SIG-M5 (cell line): ENCODE measurements at places on chromosomes 12 and 14.

GRCh38 chr12:105083551-105084105 is 630 bp downstream of the ALDH1L2 start:
- DNase-seq, result peak; percentile 49

GRCh38 chr12:50533203-50533584 is 28.4 kb downstream of the DIP2B start:
- no peak for DNase-seq

DNA sequence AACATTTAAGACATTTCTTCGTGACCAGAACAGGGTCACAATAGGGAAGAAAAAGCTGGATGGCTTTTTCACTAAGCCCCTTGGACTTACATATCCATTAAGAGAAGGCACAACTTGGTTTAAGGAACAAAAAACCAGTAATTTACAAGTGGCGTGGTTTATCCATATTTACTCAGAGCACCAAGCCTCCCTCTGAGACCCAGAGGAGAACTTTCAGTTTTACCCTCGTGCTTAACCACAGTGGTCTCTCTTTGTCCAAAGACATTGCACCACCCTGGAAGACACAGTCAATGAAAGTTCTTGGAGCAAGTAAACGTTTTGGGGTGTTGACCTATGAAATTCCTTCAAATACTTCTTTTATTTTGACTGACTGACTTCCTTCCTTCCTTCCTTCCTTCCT is 52.5 kb downstream of the SSPN start:
- DNase-seq, result no peak

- DNase-seq, result no peak
Observed at GRCh38 chr12:569091-569676, 94.1 kb downstream of the NINJ2 start.

- no peak for DNase-seq
Observed at GRCh38 chr14:104550340-104550860, 29.2 kb upstream of the C14orf180 start.

GRCh38 chr12:48366131-48366530 is 15.4 kb upstream of the ZNF641 start:
- DNase-seq, result no peak

DNA sequence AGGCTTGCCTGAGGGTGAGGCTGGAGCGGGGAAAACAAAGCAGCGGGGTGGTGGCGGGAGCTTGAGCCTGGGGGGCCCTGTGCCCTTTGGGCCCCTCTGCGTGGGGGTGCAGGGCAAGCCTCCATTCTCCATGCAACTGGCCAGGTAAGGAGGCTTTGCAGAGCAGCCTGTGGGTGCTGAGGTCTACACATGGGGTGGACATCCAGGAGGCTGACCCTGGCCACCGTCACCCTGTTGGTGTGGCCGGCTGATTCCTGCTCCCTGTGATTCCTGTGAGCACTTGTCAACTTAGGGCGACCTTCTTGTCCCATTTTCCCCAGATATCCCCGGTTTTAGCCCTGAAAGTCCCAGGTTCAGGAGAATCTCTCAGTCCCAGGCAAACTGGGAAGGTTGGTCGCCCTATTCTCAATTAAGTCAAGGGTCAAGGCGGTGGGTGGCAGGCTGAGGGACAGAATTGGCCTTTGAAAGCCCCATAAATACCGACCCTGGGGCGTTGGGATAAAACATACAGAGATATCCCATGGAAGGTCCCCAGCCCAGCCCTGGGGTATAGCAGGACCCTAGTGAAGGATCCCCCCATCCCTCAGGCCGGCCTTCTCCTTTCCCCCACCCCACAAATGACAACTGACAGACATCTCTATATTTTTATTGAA is 70.5 kb downstream of the PRIMA1 start:
- no peak for DNase-seq

- no peak for DNase-seq
Observed at GRCh38 chr12:66629138-66629870, 49.6 kb downstream of the GRIP1 start.

DNA sequence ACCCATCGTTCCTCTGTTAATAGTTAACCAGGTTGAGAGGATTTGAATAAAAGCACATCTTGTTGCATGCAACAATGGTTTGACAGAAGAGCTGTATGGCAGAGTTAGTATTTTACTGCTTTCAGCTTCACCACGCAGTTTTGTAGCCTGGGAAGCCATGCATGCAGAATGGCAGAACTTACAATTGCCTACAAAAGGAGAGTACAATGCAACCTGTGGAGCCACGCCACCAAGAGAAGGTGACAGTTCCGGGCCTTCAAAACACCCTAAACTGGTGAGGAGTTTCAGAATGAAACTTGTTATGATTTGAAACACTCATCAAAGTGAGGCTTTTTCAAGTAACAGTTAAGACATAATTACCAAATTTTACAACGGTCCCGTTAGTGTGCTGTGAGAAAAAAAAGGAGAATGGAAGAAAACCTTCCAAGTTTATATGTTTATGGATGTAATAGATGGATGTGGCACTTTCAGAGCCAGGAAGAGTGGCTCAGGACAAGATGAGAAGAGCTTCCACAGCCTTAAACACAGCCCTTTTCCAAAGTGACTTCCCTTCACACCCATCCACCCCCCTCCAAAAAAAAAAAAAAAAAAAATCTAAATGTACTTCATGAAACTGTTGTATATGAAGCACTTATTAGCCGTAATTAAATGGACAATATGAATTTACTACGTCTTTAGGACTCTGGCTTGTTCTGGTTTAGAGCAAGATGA is 158.7 kb downstream of the EGLN3 start:
- DNase-seq, result no peak

DNA sequence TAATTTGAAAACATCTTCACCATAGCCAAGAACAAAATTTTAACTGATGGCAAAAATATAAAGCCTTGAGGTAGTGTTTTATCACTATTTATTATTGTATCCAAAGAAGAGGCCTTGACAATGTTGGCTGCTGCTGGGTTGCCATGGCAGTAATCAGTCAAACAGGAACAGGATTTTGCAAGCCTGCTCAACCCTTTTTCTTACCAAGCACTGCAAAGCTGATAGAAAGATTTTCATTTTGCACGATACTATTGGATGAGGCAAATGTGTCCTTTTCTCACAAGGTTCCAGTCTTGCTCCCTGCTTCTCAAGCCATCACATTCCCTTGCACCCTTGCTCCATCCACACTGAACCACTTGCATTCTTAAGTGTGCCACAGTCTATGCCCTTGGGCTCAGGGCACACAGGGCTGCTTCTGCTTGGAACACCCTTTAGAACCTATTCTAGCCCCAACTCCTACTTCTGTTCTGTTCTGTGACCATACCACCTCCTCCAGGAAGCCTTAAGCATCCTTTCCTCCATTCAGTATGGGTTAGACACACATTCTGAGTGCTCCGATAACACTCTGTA is 76.5 kb upstream of the AMIGO2 start:
- DNase-seq, result no peak

DNA sequence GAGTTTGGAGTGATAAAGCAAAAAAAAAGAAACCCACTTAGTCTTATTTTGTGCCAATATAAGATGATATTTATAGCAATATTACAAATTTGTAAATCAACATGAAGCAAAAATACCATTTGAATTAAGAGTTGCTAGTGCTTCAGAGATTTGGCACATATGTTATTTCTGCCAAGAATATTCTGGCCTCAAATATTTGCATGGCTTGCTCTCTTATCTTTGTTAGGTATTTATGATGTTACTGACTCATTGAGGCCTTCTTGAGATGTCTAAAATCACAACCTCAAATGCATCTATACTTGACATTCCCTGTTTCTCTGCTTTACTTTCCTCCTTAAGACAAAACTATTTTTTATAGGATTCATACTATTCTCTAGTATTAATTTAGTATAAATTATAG is 301.5 kb downstream of the NELL2 start:
- DNase-seq, result no peak

DNA sequence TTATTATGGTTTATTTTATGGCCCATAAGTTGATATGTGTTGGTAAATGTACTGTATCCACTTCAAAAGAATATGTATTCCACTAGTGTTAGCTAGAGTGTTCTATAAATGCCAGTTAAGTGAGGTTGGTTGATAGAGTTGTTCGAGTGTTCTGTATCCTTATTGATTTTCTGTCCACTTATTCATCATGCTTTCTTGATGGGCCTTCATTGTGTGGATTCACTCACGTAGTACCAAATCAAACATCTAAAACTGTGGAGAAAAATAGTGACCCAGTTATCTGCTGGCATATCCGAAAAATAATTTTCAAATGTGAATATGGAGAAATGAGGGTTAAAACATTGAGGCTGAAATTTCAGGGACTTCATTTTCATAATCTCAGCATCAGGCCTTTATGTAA is 230.4 kb downstream of the TRHDE start:
- no peak for DNase-seq

DNA sequence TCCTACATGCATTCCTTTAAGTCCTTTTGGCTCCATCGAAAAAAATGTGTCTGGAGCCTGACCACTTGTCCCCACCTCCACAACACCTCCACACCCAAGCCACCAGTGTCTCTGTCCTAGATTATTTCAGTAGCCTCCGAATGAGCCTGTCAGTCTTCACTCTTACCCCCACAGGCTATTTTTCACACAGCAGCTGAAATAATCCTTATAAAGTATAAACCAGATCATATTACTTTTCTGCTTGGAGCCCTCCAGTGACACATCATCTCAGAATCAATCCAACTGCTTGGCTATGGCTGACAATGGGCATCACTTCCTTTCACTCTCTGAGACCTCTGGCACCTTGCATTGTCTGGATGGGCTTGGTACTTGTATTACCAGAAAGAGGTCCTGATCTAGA is 44.9 kb downstream of the BBS10 start:
- DNase-seq, result no peak

DNA sequence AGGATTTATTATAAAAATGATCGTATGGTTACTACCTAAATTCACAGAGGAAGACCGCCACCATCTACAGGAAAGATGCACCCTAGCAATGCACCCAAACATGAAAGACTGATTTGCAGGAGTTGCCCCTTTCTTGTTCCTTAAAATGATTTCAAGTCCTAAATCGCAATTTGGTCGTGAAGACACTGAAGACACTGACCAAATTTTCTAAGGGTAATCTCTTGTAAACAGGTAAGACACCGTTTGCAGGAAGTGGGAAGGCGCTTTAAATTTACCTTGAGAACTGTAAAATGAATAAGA is 1.0 kb downstream of the SOS2 start:
- no peak for DNase-seq

GRCh38 chr14:52835122-52835903 is 43.9 kb upstream of the GNPNAT1 start:
- DNase-seq, result no peak

DNA sequence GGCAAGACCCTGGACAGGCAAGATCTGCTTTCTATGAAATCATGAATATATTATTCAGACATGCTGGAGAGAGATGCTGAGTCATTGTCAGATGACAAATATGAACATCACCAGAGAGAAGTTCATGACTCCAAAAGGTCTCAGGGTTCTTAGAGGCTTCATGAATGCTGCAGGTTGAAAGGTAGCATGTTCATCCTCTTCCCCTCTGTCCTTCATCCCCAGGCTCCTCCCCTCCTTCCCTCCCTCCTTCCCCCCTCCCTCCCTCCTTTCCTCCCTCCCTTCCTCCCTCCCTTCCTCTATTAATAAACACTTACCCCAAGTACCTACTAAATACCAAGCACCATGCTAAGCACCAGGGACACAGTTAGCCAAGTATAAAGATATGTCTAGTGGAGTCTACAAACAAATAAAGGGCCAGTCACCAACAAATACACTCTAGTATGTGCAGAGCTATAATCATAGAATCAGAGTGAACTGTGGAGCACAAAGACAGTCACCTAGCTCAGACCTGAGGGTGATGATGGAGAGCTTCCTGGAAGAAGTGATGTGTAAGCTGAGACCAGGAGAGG is 46.2 kb downstream of the RPH3A start:
- no peak for DNase-seq

- no peak for DNase-seq
Observed at GRCh38 chr14:38646391-38646790, 390.5 kb upstream of the CLEC14A start.

GRCh38 chr12:103455020-103455763 is 40.6 kb downstream of the C12orf42 start:
- no peak for DNase-seq

GRCh38 chr12:77615332-77615731 is 215.4 kb upstream of the NAV3 start:
- DNase-seq, result no peak

DNA sequence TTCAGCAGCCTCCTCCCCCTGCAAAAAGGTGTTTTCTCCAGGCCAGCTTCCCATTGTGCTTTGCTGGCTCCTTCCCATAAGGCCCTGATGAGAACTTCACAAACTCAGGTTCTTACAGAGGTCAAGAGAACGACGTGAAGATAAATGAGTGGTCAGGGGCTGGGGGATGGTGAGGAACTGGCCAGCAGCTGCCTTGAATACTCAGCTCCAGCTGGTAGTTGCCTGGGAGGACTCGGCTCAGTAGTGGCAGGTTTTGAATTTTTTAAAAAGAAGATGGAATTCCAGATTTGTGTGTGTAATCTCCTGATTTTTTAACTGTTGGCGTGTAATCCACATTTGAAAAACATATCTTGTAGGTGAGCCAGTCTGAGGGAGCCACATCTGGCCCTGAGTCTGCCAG is 5.9 kb downstream of the DDX55 start:
- no peak for DNase-seq

- no peak for DNase-seq
Observed at GRCh38 chr14:77601846-77602619, 14.4 kb downstream of the SPTLC2 start.

DNA sequence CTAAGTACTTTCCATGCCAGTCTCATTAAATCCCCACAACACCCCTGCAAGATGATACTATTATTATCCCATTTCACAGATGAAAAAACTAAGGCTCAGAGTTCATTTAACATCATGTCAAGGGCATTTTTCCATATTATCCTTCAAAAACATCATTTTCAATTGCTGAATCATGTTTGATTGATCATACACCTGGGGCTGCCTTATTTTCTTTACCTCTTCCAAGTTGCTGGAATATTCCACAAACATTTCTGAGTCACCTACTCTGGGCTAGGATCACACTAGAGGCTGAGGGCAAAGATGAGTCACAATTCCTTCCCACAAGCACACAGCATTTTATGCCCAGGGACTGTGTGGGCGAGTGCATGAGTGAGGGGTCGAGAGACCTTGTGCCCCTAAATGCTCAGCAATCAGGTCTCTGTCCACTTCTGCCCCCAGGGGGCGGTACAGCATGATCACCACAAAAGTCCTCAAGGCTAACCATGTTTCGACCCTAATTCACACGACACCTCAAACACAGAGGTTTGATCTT is 14.1 kb upstream of the TMEM119 start:
- DNase-seq, result no peak

- no peak for DNase-seq
Observed at GRCh38 chr14:90455100-90455571, 58.3 kb downstream of the CALM1 start.

GRCh38 chr12:117124421-117125271 is 25.4 kb upstream of the TESC start:
- no peak for DNase-seq

GRCh38 chr14:23168246-23168645 is 15.2 kb downstream of the SLC7A8 start:
- DNase-seq, result no peak

DNA sequence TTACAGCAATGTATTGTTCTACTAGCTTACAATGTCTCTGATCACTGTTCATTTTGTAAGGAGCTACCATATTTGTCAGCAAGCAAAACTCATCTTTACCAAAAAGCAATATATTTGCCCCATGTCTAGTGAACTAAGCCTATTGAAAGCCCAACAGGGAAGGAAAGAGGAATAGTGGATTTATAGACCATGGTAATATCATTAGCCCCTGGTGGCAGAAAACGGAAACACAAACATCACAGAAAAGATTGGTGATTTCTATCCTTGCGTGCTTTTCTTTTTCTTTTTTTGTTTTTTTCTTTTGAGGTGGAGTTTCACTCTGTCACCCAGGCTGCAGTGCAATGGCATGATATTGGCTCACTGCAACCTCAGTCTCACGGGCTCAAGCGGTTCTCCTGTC is 1562.4 kb upstream of the TMEM132C start:
- no peak for DNase-seq
